ENCODE measurements at places on chromosomes 11 and 22.

GRCh38 chr11:68841718-68842426 is at the start of gene CPT1A:
Gene CPT1A (minus strand): TSS chr11:68841916. CDS start chr11:68815474, 26,442 bp downstream.
- peak; percentile 78 for DNase-seq

DNA sequence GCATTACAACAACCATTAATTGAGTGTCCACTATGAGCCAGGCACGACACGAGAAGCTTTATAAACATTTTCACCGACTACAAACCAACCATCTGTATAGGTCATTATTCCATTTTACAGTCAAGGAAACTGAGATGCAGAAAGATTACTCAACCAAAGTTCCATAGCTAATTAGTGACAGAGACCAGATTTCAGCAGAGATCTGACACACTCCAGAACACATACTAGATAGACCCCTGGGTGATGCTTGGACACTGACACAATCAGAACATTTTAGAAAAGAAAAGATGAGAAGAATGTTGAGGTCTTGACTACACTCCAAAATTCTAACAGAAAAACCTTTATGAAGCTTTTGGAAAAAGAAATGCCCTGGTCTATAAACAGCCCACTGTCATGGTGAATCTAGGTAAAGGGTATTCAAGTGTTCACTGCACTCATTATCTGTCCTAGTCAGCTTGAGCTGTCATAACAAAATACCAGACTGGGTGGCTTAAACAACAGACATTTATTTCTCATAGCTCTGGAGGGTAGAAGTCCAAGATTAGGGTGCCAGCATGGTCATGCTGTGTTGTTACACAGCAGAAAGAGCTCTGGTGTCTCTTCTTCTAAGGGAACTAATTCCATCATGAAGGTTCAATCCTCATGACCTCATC is 89.0 kb downstream of the RELT start:
- no peak for DNase-seq

DNA sequence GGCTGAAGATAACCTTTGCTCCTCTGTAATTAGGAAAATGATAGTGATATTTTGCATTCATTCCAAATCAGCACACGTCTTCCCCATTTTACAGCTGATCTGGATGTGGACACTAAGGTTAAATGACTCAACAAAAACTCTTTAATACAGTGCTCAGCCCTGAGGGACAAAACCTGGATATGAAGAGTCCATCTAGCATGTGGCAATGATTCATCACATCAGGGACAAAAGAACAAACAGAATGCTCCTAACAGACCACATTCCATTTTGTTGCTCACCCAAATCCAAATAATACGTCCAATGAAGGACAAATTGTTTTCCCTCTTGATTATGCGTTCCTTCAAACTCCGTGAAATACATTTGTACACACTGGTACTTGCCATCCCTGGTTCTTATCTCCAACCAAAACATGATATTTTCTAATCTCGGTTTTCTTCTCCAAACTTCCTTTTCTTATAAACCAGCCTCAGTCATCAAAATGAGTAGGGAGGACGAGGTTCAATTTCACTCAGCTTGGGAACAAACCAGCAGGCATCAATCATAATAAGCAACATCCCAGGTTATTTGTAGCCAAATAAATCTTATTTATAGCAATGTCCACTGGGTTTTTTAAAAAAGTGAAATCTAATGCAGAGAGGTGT is 53.7 kb upstream of the MTMR2 start:
- DNase-seq: no peak

DNA sequence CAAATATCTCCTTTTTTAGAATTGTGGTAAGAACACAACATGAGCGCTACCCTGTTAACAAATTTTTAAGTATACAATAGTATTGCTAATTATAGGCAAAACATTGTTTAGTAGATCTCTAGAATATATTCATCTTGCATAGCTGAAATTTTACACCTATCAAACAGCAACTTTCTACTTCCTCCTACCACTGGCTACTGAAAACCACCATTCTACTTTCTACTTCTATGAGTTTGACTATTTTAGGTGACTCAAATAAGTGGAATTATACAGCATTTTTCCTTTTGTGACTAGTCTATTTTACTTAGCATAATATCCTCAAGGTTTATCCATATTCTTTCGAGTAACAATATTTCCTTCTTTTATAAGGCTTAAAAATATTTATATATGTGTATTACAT is 128.4 kb downstream of the FAM76B start:
- DNase-seq: no peak

GRCh38 chr11:107040433-107041087 is 22.3 kb upstream of the GUCY1A2 start:
- no peak for DNase-seq

GRCh38 chr11:86910592-86910991 is 44.6 kb downstream of the FZD4 start:
- no peak for DNase-seq

Measured in right forelimb (tissue), 1 donor.